ENCODE measurements at places on chromosomes 2 and 18.

DNA sequence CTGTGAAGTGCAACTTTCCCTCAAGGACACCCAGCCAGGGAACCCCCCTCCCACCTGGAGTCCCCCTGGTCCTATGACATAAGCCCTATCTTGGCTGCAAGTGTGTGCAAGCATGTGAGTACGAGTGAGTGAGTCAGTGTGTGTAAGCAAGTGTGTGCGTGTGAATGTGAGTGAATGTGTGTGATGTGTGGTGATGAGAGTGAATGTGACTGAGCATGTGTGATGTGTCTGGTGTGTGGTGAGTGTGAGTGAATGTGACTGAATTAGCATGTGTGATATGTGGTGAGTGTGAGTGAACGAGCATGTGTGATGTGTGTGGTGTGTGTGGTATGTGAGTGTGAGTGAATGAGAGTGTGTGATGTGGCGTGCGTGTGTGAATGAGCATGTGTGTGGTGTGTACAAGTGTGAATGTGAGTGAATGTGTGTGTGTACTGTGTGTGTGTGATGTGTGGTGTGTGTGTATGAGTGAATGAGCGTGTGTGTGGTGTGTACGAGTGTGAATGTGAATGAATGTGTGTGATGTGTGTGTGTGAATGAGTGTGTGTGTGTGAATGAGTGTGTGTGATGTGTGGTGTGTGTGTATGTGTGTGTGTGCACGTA lies 68.8 kb upstream of the SMAD7 start:
- DNase-seq, result no peak

GRCh38 chr2:62744603-62745002 lies 39.1 kb downstream of the EHBP1 start:
- DNase-seq, result no peak

DNA sequence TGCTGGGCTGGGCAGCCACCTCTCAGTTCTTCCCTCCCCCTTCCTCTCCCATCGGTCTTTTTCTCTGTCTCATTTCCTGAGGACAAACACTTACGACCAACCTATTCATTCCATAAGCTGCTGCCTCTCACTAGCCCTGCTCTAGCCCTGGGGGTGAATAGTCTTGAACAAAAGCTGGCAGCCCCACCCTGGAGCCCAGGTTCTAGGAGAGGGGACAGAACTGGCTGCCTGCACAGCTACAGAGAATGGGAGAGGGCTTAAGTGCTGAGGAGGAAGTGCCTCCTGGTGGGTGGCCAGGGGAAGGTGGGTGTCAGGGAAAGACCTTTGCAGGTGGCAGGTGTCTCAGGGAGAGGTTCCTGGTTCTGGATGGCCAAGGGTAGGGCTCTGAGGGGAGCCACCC lies 22.8 kb downstream of the ANO7 start:
- no peak for DNase-seq

- DNase-seq, result no peak
These were observed 127.8 kb downstream of the MREG start for GRCh38 chr2:215885536-215885935.

DNA sequence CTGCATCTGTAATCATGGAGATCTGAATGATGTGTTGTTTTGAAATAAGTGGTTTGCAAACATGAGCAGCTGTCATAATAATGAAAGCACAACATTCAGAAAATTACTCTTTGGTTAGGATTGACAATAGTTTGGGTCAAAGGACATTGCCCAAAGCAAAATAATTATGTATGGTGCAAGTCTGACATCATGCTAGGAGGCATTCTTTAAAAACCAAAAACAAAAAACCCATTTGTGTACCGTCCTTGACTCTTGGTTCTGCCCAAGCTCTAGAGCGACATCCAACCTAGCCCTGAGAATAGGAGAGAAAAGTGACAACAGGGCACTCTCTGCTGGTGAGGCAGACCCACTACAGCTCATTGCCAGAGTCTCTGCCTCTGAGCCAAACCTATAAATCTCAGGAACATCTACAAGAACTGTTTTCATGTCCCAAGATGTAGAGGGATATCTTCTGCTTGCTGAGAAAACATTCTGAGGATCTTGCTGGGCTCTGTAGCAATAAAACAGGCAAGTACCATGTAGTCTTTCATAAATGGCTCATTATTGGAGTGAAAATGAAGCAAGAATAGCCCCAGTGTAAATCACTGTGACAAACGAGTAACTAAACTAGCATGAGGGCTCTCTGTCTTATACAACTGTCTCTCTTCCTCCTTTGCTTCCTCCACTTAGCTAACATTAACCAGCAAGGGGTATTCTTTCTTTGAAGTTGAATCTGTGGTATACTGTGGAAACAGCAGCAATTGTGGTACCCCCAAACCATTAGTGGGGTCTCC lies 266.8 kb upstream of the CXCR4 start:
- no peak for DNase-seq

- no peak for DNase-seq
These were observed 9.9 kb upstream of the IL1A start for GRCh38 chr2:112794131-112794733.

- no peak for DNase-seq
These were observed 259.3 kb upstream of the NT5C1B start for GRCh38 chr2:18848646-18849045.

GRCh38 chr2:200341376-200341775 lies 34.9 kb downstream of the SPATS2L start:
- DNase-seq, result no peak

- no peak for DNase-seq
These were observed 13.7 kb downstream of the MYCN start for GRCh38 chr2:15953891-15954680.

DNA sequence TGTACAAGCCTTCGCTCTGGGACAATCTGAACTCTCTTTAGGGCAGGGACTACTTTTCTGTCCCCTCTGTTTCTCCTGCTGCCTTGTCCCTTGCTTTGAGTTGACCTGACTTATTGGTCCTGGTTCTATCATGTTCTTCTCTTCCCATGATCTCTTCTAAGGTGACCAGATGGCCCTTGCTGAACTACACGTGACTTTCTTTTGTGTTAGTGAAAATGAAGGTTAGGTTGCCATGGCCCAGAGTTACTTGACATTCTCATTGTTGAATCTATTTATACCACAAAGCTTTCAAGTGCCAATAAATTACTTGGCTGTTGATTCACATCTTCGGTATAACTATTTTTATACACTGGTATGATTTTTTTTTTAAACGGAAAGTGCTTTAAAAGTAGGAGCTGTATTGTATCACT lies 24.4 kb downstream of the MRPL33 start:
- no peak for DNase-seq

DNA sequence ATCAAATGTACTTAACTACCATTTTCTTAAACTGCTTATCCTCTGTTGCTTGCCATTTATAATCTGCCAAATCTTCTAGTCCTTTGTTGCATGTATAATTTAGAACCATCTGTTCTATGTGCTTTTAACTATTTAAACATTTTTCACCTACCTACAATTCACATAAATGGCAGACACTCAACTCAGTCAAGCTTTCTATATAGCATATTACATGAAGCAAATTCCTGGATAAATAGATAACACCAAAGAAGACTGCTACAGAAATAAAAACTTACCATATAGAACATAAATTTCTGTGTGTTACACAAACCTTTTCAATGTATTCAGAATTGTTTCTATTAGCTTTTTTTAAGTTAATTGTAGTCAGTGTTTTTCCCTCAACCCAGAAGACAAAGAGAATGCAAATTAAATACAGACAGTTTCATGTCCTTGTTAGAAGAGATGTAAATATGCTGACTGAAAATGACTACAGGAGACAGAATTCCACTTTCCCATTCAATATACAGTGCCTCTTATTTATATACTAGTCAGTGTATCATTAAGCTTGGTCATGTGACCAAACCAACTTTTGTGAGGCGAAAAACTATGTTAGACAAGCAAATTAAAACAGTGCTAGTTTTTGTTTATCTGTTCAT lies 2.6 kb downstream of the BAZ2B start:
- no peak for DNase-seq

GRCh38 chr2:173092844-173093402 lies 17.3 kb downstream of the MAP3K20 start:
- no peak for DNase-seq

- no peak for DNase-seq
These were observed 3.7 kb downstream of the ODC1 start for GRCh38 chr2:10444463-10444862.

- DNase-seq, result no peak
These were observed 1.4 kb downstream of the ARID5A start for GRCh38 chr2:96537734-96538486.

- no peak for DNase-seq
These were observed 27.1 kb downstream of the CRACDL start for GRCh38 chr2:98908931-98909316.

DNA sequence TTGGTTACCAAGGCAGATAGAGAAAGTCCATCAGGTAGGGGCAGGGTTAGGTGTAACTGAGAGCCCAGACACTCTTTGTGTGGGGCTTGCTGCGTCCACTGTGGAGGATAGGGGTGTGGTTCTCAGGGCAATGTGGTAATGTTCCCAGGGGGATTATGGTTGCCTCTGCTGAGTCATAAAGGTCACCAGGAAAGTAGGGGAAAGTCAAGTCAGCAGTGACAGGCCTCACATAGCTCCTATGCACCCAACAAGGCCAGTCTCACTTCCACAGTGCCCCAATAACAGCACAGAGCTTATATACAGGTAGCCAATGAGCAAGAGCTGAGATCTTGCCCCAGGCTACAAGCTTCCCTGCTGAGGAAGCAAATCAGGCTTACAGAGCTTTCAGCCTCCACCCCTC lies 1438.0 kb upstream of the ZEB2 start:
- DNase-seq, result no peak

GRCh38 chr18:31241900-31242409 lies 76.0 kb upstream of the DSG1 start:
- DNase-seq, result no peak

GRCh38 chr2:115174651-115175050 lies 732.2 kb downstream of the DPP10 start:
- DNase-seq, result no peak

DNA sequence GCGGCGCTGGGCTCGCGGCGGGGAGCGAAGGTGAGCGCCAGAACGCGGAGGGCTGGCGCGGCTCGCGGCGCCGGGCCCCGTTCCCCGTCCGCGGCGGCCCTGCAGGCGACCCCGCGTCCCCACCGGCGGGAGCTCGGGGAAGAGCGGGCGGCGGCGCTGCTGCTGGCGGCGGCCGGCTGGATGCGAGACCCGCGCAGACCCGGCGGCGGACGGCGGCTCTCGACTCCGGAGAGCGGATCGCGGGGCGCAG lies 213 bp downstream of the DOK6 start:
- no peak for DNase-seq

- no peak for DNase-seq
These were observed 194.2 kb downstream of the INHBB start for GRCh38 chr2:120539937-120540718.

- no peak for DNase-seq
These were observed 7.6 kb downstream of the ITM2C start for GRCh38 chr2:230872151-230872967.
